ENCODE measurements at places on chromosomes 12 and 14.
A peak's percentile ranks its signal among the peaks of the same experiment; 100 is the strongest.

GRCh38 chr12:97260786-97261185 lies 201.8 kb upstream of the RMST start:
- DNase-seq, result no peak

- DNase-seq, result no peak
These were observed 221.8 kb downstream of the TMEM121 start for GRCh38 chr14:105748204-105748578.

DNA sequence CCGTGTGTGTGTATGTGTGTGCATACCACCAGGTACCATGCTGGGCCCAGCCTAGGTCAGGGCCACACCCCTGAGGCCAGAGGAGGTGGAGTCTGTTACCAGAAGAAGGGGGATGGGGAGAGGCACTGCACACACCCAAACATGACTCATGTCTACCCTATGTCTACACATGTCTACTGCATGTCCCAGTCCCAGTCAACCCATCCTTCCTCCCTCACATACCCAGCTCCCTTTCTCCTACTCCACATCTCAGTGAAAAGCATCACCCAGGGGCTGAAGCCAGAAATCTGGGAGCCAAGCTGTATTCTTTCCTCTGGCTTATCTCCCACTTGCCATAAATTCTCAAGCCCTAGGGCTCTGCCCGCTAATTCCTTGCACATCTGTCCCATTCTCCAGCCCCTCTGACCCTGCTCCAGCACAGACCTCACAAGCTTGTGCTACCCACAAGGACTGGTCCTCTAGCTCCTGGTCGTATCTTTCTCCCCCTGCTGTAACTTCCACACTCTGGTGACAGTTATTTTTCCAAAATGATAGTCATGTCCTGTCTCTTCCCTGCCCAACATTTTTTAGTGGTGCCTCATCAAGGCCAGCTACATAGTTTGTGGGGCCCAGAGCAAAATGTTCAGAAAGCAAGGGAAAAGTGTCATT lies 18.0 kb upstream of the APPL2 start:
- DNase-seq, result no peak

GRCh38 chr14:38302966-38303365 lies 47.1 kb upstream of the CLEC14A start:
- no peak for DNase-seq

DNA sequence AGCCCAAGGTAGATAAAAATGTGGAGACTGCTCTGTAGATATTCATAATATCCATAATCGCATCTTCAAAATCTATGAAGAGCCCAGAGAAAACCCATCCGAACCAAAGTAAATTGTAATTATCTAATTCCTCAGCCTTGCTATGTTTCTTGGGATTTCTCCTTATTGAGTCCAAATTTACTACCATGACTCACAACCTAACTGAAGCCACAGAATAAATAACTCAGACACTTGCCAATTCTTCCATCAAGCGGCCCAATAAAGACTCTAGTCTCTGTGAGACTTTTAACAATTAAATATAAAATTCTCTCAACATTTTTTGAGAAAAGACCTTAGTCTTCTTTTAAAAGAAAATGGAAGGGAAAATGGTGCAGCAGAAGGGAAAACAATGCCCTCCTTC lies 409.8 kb downstream of the DAD1 start:
- no peak for DNase-seq

- DNase-seq, result no peak
These were observed 5.7 kb downstream of the ARPC3 start for GRCh38 chr12:110444455-110444854.

DNA sequence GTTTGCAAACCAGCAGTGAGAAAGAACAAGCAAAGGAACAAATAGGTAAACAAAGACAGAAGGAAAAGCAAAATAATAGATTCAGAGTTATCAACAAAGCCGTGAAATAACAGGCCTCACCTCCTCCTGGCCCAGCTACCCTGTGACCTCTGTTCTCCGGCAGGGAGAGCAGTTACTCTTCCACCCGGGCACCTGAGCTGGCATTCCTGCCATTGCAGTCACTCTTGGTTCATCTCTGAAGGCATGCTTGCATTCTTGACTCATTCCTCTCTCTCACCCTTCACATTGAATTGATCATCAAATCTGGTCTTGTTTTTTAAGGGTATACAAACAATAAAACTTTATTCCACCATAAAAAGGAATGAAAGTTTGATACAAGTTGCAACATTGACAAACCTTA lies 95.1 kb downstream of the TTC8 start:
- DNase-seq, result no peak

GRCh38 chr12:128852885-128853599 lies at the start of gene GLT1D1:
TSS of gene GLT1D1 (plus strand) at chr12:128853478. CDS start at chr12:128853582, 104 bp downstream.
- no peak for DNase-seq

- no peak for DNase-seq
These were observed 2.9 kb downstream of the TMEM229B start for GRCh38 chr14:67485501-67486095.

DNA sequence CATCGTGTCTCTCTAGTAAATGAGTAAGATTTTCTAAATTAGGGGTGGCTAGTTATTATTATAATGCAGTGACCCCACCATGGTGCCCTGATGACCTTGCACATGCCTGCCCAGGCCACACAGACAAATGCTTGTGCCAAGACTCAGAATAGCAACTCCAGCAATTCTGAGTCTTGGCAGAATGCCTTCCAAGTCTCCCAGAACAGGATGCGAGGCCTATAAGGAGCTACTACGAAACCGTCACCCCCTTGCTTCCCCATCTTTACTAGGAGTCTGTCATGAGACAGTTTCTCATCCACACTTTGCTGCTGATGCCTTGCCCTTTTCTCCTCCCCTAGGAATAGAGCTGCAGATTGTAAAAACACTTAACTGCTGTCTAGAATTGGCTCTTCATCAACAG lies 559.9 kb downstream of the TRHDE start:
- DNase-seq, result peak; percentile 18

DNA sequence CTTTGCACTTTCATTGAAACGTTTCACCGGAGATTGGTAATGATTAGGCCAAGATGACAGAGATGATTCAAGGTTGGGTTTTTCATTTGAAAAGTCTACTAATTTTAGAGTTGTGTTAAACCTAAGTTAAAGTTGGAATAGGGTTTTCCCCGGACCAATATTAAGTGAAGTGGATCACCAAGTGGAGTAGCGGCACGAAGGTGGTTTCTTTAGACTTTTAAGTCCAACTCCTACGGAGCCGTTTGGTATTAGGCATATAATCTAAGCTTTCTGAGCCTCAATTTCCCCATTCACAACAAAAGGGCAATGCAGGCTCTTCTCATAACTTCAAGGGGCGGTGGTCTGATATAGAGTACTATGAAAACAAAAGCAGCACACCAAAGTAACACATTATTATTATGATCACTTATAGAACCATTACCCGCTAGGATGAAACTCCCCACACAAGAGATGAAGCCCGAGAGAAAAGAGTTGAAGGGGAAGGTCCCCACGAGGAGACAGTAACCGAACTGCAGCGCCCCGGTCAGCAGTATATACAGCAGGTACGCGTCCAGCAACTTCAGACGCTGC lies 413 bp downstream of the DAD1 start:
- DNase-seq, result no peak

All from tongue (tissue), 3 donors.